T-helper 9 cell (primary cell): ENCODE measurements at places on chromosomes 11 and 22.
A peak's percentile ranks its signal among the peaks of the same experiment; 100 is the strongest.

DNA sequence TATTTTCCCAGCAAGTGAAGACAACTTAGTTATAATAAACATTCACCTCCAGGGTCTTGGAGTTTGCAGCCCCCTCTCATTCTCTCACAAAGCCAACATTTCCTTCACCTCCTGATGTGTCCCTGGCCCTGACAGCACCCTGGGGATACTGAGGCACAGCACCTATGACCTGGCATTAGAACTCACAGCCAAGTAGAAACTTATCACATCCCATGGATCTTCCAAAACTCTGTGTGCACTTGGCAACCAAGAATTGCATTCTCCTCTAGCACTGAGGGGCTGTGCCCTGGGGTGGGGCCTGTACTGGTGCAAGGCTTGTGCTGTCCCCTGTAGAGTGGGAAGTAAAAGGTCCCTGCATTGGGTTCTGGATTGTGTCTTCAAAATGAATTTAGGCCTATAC is 116.7 kb upstream of the IGLL5 start:
- no peak for DNase-seq

GRCh38 chr11:15233371-15234165 is 118.8 kb downstream of the INSC start:
- DNase-seq, result no peak

GRCh38 chr22:35380537-35381423 is at the start of gene HMOX1:
HMOX1 (plus strand) TSS chr22:35381096; CDS start chr22:35381174, 78 bp downstream.
- peak; percentile 27 for DNase-seq

- DNase-seq, result no peak
Measured at GRCh38 chr11:119788911-119789560, 60.0 kb upstream of the NECTIN1 start.

DNA sequence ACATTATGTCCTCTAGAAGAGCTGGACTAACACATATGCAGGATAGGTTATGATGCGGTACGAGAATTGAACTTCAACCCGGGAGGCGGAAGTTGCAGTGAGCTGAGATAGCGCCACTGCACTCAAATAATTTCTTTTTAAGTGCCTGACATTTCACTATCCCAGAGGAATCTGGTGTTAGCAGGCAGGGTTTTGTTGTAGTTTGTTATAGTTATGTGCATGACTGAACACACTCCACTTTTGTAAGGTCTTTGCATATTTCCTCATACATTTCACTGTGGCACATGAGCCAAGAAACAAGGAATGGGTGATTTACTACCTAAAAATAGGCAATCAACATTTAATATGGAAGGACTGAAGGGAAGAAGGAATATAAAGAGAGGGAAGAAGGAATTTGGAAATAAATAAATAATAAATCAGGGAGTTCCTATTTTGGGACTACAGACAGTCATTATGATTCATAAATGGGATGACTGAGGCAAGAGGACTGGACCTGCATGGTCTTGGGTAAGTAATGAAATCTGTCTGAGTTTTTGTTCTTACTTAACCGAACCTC is 8.7 kb upstream of the HIPK3 start:
- DNase-seq, result no peak

GRCh38 chr11:17638311-17638710 is 81.1 kb upstream of the MYOD1 start:
- no peak for DNase-seq

GRCh38 chr11:61891331-61892084 is at the start of gene FADS3:
FADS3 (minus strand) TSS chr11:61891545; CDS start chr11:61891381, 164 bp downstream.
- DNase-seq, result peak; percentile 58

DNA sequence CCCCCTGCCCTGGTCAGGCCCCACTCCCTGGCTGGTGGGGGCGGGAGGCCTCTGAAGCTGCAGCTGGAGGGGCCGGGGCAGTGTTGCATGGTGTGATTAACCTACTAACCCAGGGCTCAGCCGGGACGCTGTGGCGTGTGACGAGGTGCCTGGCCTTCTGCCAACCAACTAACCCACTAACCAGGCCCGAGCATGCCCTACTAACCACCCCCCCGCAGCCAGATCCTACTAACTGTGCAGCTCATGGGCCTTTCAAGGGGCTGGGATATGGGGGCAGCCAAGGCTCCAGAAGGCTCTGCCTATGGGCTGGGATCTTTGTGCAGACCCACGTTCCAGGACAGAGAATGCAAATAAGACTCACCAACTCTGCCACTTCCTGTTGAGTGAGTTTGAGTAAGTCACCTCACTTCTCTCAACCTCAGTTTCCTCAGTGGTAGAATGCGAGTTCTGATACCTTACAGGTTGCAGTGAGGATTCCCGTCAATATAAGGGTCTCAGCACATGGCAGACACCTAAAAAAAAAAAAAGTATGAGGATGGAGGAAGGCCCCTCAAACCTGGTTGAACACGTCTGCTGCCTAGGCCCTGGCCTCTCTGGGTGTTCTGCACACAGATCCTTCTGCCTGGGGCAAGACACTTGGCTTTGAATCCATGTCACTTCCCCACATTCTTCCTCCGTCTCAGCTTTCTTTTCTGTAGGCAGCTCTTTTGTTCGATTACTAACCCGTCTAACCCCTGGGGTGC is 14.1 kb downstream of the MIAT start:
- peak; percentile 70 for DNase-seq

DNA sequence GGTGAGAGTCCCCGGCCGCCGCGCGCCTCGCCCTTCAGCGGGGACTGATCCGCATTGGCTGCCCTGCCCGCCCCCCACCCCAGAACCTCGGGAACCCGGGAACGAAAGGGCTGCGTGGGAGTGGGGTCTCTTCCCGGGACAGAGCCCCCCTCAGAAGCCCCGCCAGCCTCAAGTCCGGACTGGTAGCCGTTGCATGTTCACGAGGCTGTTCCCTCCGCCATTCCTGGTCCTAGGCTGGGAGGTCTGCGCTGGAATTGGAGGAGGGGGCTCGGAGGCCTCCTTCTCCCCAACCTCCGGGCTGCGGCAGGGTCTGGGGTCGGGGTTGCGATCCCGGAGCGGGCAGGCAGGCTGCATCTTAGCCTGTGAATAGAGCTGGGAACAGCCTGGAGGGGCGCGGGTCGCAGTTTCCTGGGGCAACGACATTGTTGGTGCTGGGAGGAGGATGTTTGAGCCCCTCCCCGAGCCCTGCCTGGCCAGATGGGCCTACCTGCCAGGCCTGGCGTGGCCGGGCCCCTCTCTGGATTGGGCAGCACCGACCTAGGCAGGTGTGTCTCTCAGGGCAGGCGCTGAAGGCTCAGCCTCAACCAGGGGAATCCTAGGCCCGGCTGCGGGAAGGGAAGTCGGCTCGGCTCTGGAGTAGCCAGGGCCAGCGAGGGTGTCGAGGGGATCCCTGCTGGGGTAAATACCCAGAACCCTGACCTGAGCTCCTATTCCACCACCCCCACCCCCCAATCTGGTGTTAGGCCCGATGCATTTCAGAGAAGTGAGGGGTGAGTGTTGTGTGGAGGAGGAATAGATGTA is 670 bp downstream of the MAPK8IP1 start:
- no peak for DNase-seq

DNA sequence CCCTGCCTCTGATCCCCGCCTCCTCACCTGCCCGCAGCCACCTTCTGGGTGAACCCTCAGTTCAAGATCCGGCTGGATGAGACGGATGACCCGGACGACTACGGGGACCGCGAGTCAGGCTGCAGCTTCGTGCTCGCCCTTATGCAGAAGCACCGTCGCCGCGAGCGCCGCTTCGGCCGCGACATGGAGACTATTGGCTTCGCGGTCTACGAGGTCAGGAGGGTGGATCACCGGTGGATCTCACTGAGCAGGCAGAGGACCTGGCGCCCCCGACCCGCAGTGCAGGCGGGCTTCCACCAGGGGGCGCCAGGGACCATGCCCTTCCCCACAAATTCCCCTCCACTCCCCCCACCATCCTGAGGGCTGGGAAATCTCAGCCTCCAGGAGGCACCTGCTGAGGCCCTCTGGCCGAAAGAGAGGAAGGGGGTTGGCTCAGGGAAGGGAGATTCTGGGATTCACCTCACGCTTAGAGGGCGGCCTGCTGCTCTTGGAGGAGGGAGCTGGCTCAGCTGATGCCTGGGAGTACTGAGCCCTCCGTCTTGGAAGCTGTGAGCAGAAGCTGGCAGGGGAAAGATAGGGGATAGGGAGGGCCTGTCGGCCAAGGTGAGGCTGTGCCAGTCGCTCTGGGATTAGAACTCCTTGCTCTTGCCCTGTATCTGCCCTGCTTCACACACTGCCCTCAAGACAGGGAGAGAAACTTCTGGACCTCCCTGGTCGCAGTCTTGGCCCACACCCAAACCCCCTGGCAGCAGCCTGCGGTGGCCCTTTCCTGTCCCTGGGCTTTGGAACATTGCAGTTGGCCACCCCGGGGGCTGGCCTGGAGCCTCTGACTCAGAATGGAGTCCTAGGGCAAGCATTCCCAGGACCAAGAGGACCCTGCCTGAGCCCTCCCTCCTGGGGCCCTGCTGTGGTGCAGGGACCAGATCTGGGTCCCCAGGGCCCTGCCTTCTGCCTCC is 23.2 kb downstream of the CAPN1 start:
- DNase-seq, result peak; percentile 41

GRCh38 chr11:34775417-34775888 is 140.7 kb downstream of the APIP start:
- DNase-seq, result no peak

DNA sequence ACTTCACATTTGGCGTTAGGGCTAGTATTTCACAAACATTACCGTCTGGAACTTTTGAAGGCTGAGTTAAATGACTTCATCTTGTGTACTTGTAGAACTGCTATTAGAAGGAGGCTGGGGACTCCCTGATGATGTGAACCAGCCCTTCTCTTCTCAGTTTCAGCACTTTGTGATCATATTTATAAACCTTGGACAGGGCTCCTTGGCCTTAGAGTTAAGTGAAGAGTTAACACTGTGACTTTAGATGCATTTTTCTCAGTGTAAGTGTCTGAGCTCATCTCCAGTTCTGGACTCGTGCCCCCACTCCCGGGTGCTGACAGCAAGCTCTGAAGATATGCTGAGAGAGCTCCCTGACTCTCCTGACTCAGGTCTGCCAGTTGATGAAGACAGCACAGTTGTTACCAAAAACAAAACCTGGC is 8.4 kb downstream of the MIAT start:
- no peak for DNase-seq

DNA sequence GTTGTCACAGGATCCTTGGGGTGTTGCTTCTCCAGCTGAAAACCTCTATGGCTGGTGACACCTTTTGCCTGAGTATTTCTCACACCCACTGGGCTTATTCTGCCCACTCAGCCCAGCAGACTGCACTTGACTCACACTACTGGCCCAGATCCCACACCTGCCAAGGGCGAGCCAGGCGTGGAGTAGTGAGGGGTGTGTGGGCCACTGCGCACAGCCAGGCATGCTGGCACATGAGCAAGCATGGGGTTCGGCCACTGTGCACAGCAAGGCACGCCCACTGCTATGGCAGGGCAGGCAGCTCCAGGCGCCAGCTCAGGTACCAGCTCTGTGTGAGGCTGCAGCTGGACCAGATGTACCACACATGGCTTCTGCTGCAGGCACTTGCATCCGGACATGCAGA is 116.5 kb upstream of the MTNR1B start:
- no peak for DNase-seq

DNA sequence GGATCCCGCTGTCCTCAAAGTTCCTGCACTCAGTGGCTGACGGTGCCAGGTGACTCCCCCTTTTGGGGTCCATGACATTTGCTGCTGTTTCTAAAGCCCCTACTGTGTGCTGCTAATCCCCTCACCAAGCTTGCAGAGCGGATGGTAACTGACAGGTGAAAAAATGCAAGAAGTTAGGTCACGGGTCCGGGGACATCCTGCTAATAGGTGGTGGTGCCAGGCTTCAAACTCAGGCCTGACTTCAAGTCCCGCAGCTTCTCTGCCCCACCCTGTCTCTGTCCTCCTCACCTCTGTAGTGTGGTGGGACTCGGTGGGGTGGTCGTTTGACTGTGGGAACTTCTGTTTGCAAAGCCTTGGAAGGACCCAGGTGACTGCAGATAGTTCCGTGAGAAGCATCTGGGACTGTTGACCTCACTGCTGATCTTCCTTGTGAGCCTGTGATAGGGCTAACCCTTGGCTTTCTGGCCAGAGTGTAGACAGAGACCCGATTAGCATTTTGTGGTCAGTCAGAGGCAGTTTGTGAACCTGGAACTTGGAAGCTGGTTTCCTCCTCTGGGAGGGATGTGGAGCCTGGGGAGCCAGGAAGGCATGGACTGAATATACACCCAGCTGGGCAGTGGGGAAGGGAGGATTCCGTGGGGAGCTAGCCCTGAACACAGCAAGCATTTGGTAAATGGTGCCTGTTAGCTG is 115.4 kb upstream of the OR4B1 start:
- DNase-seq, result no peak

DNA sequence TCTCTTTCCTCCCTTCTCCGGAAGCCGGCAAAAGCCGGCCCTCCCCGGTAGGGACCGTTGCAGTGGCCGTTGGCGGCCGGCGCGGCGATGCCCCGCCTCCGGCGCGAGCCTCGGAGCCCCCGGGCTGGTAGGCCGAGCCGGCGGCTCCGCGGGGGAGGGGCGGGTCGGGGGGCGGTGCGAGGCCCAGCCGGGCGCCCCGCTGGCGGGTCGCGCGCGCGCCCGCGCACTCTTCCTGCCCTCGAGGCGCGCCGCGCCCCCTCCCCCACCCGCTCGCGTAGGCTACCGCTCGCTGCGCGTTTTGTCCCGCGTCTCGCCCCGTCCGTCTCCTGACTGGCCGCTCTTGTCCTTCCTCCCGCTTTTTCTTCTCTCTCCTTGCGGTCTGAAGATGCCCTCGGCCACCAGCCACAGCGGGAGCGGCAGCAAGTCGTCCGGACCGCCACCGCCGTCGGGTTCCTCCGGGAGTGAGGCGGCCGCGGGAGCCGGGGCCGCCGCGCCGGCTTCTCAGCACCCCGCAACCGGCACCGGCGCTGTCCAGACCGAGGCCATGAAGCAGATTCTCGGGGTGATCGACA is 591 bp downstream of the CAPRIN1 start:
- peak; percentile 89 for DNase-seq

DNA sequence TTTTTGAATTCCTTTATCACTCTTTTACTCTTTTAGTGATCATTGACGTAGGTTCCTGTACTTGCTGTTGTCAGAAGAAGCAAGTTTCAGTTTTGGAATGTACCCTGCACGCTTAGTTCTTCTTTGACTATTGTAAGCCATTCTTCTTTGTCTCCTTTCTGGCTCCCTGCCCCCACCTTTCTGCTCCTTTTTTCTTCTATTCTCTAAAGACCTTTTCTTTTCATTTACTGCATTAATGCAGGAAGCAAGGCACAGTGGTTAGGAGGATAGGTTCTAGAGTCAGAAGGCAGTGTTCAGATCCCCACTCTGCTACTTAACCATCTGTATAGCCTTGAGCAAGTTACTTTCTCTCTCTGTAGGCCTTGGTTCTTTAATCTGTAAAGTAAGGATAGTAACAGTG is 33.7 kb upstream of the RAG2 start:
- DNase-seq, result no peak

DNA sequence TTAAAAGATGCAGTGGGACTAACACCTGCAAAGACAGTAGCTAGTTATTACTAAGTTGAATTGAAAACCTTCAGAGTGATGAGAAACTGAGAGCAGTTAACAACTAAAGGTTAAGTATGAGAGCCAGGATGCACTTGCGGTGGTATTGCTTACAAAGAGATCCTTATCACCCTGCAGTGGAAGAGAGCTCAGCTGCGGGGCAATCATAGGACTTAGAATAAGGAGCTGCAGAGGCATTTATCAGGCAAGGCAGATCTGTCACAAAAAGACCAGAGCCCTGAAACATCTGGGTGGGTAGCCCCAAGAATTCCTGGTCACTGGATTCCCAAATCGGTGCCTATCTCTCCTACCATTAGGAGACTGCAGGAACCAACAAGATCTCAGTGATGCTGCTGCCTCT is 34.3 kb upstream of the CFAP300 start:
- DNase-seq, result no peak

- DNase-seq, result no peak
Measured at GRCh38 chr22:38315823-38316363, 1.3 kb downstream of the CSNK1E start.

GRCh38 chr22:21680830-21681565 is 15.2 kb downstream of the PPIL2 start:
- DNase-seq, result no peak
